ENCODE measurements at places on chromosomes 4 and X.

GRCh38 chr4:96103086-96103485, 263.2 kb downstream of the PDHA2 start:
- no peak for DNase-seq

- no peak for DNase-seq
Measured at GRCh38 chr4:187027272-187027671, 303.6 kb upstream of the FAT1 start.

GRCh38 chr4:54073271-54073880, 9.0 kb upstream of the CHIC2 start:
- no peak for DNase-seq

DNA sequence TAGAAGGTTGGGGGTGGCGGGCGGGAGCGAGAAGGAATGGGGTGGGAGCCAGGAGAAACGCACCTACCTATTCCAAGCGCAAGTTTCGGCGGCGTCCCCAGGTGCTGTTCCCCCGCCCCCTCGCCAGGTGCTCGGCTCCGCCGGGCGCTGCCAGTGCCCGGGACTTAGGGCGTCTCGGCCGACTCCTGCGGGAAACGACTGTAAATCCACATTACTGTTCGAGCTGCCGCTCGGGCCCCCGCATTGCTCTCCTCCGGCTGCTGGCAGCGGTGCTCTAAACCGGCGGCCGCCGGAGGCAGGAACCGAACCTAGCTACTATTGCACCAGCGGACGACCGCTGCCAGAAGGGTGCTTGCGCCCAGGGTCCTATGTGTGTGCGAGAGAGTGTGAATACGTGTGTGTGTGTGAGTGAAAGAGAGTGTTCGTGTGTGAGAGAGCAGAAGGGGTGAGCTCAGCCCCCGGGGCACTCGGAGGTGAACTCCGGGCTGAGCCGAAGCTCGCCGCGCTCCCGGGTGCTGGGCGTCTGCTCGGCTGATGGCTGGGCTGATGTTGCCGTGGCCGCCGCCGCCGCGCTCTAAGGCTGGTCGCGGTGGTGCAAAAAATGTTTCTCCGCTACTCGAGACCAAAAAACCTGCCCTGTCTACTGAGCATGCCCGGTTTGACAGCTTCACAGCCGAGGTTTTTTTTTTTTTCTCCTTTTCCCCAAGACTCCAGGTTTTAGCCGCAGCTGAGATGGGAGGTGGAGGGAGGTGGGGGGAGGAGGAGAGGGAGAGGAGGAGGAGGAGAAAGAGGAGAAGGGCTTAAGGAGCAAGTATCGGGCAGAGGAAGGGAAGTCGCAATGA, 115.7 kb upstream of the TEX13C start:
- DNase-seq, result peak; percentile 84

Measured in NCI-H146 (cell line).